ENCODE measurements at places on chromosomes 16 and 17. TPM values are rescaled to one million over a fixed set of nuclear protein-coding genes. Genes with fewer than 3 reads are reported as not detected.

DNA sequence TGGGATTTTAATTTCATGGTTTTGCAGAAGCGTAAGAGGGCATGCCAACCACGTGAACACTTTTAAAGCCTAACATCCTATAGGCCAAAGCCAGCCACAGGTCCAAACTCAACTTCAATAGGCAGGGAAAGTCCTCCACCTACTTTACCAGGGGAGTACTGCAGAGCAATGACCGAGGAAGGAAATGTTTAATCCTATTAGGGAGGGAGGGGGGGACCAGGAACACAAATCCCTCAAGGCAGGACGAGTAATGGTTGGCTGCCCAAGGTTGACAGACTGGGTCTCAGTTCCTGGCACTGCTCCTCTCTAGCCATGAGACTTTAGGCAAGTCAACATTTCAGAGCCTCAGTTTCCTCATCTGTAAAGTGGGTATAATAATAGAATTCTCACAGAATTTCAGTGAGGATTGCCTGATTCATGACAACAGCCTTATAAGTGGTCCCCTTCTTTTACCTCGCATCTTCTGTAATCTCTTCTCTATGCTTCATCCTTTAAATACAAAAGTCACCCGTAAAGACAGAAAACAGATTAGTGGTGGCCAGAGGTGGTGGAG, 315.8 kb downstream of the HAPSTR1 start:
- DNase-seq = no peak

GRCh38 chr16:27758544-27758943, 208.6 kb downstream of the KATNIP start:
- DNase-seq = no peak

DNA sequence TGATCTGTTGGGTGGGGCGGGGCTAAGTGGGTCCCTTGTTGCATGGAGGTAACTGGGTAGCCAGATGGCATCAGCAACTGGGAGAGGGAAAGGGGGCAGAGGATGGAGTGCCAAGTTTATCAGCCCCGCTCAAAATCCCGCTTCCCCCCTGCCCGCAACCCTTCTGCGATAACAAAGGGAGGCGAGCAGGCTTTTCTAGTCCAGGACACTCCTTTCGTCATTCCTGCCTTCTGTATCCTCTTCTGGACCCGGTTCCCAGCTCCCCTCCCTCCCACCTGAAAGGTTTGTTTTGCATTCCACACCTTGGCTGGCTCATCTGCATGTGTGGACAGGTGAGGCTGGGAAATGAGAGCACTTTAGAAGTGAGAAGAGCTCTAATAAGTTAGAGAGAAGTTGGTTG, 53.3 kb downstream of the HLF start:
- DNase-seq = no peak

DNA sequence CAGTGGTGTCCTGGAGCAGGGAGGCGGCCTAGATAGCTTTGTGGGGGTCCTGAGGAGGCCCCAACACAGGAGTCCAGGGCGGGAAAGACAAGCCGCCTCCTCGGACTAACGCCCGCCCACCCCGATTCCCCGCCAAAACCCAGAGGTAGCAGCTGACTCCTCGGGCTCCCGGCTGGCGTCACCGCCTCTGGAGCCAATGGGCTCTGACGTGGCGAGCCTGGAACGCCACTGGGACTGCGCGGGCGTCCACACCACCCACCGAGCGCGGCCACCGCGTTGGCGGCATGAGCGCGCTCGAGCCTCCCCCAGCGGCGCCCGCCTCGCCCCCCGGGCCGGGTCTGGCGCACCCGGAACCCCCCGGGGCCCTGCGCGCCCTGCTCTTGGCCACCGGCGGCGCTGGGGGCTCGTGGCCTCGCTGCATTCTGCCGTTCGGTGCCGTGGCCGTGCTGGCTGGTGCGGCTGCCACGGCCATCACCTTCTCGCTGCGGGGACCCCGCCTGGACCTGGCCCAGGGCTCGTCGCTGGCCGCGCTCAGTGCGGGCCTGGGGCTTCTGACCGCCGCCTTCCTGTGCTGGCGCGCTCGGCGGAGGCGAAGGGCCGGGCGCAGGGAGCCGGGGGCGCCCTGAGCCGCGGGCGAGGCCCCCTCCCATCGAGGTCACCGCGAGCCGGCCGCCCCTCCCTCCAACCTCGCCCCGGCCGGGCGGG, 3.4 kb upstream of the NTN3 start:
- peak; percentile 90 for DNase-seq

DNA sequence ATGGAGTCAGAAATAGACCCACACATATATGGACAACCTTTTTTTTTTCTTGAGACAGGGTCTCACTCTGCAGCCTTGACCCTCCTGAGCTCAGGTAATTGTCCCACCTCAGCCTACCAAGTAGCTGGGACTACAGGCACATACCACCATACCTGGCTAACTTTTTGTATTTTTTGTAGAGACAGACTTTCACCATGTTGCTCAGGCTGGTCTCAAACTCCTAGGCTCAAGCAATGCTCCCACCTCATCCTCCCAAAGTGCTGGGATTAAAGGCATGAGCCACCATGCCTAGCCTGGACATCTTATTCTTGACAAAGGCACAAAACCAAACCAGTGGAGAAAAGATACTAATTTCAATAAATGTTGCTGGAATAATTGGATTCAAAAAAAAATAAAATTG, 14.7 kb upstream of the NACA2 start:
- no peak for DNase-seq

DNA sequence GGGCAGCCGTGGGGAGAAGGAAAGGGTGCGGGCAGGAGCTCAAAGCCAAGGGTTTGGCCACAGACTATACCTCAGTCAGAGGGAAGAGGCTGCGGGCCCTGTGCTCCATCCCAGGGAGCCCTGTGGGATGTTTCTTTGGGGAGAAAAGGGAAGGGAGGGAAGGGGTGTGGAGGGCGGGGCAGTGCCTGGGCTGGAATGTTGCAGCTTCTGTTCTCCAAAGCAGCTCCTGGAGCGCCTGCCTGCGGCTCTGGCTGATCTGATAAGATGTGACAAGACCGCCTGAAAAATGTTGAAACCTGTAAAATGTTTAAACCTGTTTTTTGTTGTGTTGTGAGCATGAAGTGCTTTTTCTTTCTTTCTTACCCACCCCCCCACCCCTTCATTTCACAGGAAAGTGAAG, 32.8 kb downstream of the WNT3 start:
- DNase-seq = no peak

- DNase-seq = no peak
Measured at GRCh38 chr17:36506831-36507230, 20.4 kb downstream of the ZNHIT3 start.

OVCA2 gene
- polyA plus RNA-seq = 9.5 TPM

ST3GAL2 gene
- polyA plus RNA-seq = 23.6 TPM
